Upper lobe of left lung (tissue), 6 donors: ENCODE measurements at places on chromosomes 12 and 14. TPM values are rescaled to one million over a fixed set of nuclear protein-coding genes. Genes with fewer than 3 reads are reported as not detected.

- no peaks in the 10 kb centered on the region for H3K27me3 ChIP-seq
- H3K4me1 ChIP-seq, result no peaks in the 10 kb centered on the region
- H3K36me3 ChIP-seq, result no peaks in the 10 kb centered on the region
- H3K4me3 ChIP-seq, result no peak overlapping the region
These were observed 221.9 kb upstream of the KITLG start for GRCh38 chr12:88802096-88802706.

GRCh38 chr14:51239813-51240803 is at the start of gene TMX1:
Gene TMX1, plus strand, starts transcription at chr14:51240247. Its CDS starts 46 bp downstream, at chr14:51240293.
- H3K4me1 ChIP-seq, result peaks cover 19% of the 10 kb centered on the region
- peak within 1 kb of the TSS; percentile 73 for H3K4me3 ChIP-seq
- peak within 1 kb of the TSS; percentile 92 for H3K27ac ChIP-seq
- DNase-seq, result peak; percentile 97

DNA sequence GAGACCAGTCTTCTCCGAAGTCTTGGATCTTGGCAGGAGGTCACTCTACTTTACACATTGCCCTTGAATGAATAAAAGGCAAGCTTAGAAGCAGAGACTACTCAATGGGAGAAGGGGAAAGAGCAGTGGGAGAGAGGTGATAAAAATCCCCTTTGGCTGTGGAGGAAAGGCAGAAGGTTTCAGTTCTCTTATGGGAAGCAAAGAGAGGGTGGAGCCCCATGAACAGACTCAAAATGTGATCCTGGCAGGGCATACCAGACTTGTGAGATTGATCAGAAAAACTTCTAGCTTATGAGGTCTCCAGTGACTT is 49.6 kb upstream of the HECTD1 start:
- H3K36me3 ChIP-seq, result no peaks in the 10 kb centered on the region
- peaks cover 9% of the 10 kb centered on the region for H3K4me1 ChIP-seq
- no peak for DNase-seq
- H3K27me3 ChIP-seq, result no peaks in the 10 kb centered on the region
- H3K4me3 ChIP-seq, result no peak overlapping the region
- no peak overlapping the region for H3K27ac ChIP-seq

DNA sequence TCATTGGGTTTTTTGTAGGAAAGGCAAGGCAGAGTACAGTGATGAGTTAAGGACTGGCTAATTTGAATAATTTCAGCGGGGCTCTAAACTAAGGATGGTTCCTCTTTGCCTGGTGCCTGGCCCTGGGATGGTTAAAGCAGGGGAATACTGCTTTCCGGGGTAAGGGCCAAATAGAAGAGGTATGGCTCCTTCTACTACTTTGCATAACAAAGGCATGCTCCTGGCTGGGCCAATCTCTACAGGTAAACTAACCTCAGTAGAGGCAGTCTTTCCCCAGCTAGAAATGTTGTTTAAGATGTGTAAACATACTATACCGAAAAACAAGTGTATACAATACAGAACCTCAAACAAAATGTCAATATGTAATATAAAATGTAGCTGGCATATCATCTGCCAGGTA is 1239.0 kb downstream of the SLC16A7 start:
- no peak overlapping the region for H3K4me3 ChIP-seq
- no peaks in the 10 kb centered on the region for H3K4me1 ChIP-seq
- DNase-seq, result no peak
- H3K27ac ChIP-seq, result no peak overlapping the region
- no peaks in the 10 kb centered on the region for H3K36me3 ChIP-seq
- no peaks in the 10 kb centered on the region for H3K27me3 ChIP-seq

- no peaks in the 10 kb centered on the region for H3K36me3 ChIP-seq
- no peak overlapping the region for H3K4me3 ChIP-seq
- no peak for DNase-seq
- H3K27ac ChIP-seq, result no peak overlapping the region
- H3K4me1 ChIP-seq, result peaks cover under 1% of the 10 kb centered on the region
- no peaks in the 10 kb centered on the region for H3K27me3 ChIP-seq
These were observed 65.2 kb downstream of the KDM2B start for GRCh38 chr12:121515615-121516014.

DNA sequence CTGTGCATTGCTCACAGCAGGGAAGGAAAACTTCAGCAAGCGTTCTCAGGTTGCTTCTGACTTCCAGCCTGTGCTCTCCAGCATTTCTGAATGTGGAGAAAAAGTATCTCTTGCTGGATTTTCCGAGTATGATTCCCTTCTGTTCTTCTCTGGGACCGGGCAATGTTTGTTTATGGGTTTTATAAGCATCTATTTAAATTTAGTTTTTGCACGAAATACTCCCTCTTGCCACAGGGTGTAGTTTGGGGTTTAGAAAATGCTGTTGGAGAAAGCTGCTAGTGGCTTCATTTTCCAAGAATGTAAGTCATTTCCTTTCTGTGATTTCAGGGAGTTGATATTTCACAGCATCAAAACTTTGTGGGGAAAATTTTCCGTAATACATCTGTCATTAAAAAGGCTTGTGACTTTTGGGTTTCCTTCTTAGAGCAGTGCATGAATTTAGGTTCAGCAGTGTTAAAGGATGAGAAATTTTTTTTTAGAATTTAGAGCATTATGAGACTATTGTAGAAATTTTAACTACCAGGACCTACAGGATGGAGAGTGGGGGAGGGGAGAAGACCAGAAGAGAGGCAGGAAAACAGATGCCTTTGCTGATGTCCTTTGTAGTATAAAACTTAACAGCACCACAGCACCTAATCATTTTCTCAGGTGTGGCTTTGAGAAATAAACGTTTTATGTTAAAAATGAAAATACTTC is 1.5 kb downstream of the FRMD6 start:
- H3K4me3 ChIP-seq, result no peak overlapping the region
- DNase-seq, result no peak
- H3K4me1 ChIP-seq, result peaks cover 7% of the 10 kb centered on the region
- H3K36me3 ChIP-seq, result no peaks in the 10 kb centered on the region
- no peaks in the 10 kb centered on the region for H3K27me3 ChIP-seq
- no peak overlapping the region for H3K27ac ChIP-seq

DNA sequence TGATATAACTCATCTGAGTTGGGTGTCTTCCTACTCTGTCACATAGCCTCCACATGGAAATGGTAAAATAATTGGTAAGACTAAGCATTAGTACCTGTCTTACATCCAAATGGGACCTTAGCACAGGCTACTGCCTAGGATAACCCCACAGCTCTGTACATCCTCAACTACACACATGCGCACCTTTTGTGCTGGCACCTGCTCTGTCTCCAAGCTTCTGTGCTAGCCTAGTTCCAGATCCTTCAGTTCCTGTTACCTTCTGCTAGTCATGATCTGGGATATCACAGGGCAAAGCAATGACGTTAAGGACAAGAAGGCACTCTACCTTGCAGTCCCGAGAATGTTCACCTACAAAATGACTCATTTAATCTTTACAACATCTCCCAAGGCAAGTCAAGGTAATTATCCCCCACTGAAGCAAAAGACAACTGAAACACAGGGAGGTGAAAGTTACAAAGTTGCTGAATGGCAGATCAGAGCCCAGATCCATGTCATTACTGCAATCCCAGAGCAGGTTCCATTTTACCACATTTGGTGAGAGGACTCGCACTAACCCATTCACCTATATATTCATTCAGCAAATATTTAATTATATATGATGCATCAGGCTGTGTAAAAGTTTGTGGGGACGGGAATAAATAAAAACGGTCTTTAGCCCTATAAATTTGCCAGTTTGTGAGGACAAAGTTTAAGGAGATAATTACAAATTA is 61.7 kb downstream of the PPM1H start:
- H3K27ac ChIP-seq, result no peak overlapping the region
- DNase-seq, result no peak
- no peaks in the 10 kb centered on the region for H3K36me3 ChIP-seq
- H3K4me3 ChIP-seq, result no peak overlapping the region
- no peaks in the 10 kb centered on the region for H3K27me3 ChIP-seq

GRCh38 chr12:115212356-115212755 is 528.4 kb upstream of the TBX3 start:
- H3K36me3 ChIP-seq, result no peaks in the 10 kb centered on the region
- no peaks in the 10 kb centered on the region for H3K4me1 ChIP-seq
- H3K4me3 ChIP-seq, result no peak overlapping the region
- no peak for DNase-seq
- H3K27me3 ChIP-seq, result no peaks in the 10 kb centered on the region

DNA sequence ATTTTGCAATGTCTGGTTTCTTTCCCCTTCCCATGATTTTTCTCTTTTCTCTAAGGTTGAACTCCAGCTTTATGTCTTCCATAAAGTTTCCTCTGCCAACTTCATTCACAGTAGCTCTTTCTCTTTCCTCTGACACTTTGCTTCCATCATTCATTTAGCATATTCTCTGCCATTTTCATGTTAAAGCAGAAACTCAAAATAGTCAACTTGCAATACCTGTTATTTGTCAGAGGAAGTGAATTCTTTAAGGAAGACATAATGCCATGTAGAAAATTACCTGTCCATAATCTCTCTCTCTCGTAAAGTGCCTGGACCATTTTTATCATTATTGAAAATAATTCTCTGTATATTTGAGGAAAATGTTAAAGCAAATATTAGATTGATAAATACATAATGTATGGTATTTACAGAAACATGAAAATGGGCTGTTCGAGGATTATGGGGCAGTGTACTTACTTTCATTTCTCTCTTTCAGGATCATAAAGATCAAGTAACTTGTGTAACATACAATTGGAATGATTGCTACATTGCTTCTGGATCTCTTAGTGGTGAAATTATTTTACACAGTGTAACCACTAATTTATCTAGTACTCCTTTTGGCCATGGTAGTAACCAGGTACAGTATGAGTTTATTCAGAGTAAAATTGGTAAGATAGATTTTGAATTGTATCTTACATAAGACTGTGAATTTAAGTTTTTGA is 12.6 kb downstream of the NEDD1 start:
- no peaks in the 10 kb centered on the region for H3K4me1 ChIP-seq
- no peak overlapping the region for H3K4me3 ChIP-seq
- no peak for DNase-seq
- no peaks in the 10 kb centered on the region for H3K27me3 ChIP-seq
- H3K36me3 ChIP-seq, result peaks cover 5% of the 10 kb centered on the region

DNA sequence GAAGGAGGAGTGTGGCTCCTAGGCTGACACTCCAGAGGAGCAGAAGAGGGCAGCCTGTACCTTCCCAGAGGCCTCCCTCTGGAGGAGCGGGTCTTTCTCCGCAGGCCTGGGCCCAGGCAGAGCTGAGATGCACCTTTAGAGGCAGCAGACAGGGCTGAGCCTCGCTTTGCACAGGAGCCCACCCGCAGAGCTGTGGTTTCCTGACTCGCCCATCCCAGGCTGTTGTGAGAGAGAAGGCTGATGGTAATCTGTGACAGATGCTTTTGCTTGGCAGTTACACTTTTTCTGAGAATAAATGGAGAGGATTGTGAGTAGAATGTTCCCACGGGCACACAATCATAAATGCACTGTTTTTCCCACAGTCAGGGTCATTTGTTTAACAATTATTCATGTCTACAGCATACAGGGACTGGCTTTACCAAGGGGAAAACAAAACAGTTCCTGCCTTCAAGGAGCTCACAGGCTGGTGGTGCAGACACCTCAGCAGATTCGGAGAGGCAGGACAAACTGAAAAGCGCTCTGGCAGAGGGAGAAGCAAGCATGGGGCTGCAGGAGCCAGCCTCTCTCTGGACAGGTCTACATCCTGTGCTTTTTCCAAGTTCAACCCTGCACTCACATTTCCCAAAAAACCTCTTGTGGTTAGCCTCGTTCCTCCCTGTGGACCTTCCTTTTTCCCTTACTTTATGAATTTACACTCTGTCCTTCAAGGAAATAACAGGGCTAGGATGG is 13.9 kb downstream of the EVL start:
- no peak overlapping the region for H3K4me3 ChIP-seq
- DNase-seq, result no peak
- H3K4me1 ChIP-seq, result peaks cover 55% of the 10 kb centered on the region
- no peaks in the 10 kb centered on the region for H3K27me3 ChIP-seq
- peak overlapping the region; percentile 49 for H3K27ac ChIP-seq
- no peaks in the 10 kb centered on the region for H3K36me3 ChIP-seq

GRCh38 chr12:110279566-110280375 is 1.3 kb upstream of the ATP2A2 start:
- H3K4me3 ChIP-seq, result peak overlapping the region; percentile 95
- H3K36me3 ChIP-seq, result no peaks in the 10 kb centered on the region
- H3K4me1 ChIP-seq, result peaks cover 33% of the 10 kb centered on the region

- DNase-seq, result peak; percentile 81
- H3K4me3 ChIP-seq, result no peak overlapping the region
- H3K27me3 ChIP-seq, result no peaks in the 10 kb centered on the region
- no peaks in the 10 kb centered on the region for H3K36me3 ChIP-seq
These were observed 15.4 kb downstream of the PAPLN start for GRCh38 chr14:73252491-73253322.

DNA sequence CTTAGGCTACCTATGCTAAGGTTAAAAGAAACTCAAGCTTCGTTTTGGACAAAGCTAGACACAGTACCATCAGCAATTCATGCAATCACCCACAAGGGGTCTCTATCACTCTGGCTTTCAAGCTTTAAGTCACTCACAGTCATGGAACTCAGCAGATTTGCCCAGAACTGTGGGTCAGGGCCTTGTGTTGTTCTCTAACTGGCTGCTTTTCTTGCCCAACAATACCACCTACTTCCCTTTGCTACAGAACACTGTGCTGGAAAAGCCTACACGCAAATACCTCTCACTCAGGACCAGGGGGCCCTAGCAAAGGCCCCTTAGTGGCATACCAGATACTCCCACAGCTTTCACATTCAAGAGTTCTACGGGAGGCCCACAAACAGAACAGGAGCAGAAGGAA is 9.1 kb downstream of the NEMP1 start:
- peaks cover 11% of the 10 kb centered on the region for H3K4me1 ChIP-seq
- no peak overlapping the region for H3K4me3 ChIP-seq
- H3K27ac ChIP-seq, result peak overlapping the region; percentile 80
- no peaks in the 10 kb centered on the region for H3K36me3 ChIP-seq
- no peaks in the 10 kb centered on the region for H3K27me3 ChIP-seq

DNA sequence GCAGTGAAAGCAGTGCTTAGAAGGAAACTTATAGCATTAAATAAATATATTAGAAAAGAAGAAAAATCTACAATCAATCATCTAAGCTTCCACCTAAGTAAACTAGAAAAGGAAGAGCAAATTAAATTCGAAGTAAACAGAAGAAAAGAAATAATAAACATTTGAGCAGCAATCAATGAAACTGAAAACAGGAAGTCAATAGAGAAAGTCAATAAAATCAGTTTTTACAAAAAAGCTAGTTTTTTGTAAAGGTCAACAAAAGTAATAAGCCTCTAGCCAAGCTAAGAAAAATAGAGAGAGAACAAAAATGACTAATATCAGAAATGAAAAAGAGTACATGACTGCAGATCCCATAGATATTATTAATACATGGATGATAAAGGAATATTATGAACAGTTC is 34.2 kb upstream of the KTN1 start:
- H3K4me1 ChIP-seq, result no peaks in the 10 kb centered on the region
- DNase-seq, result no peak
- no peaks in the 10 kb centered on the region for H3K36me3 ChIP-seq
- H3K4me3 ChIP-seq, result no peak overlapping the region

DNA sequence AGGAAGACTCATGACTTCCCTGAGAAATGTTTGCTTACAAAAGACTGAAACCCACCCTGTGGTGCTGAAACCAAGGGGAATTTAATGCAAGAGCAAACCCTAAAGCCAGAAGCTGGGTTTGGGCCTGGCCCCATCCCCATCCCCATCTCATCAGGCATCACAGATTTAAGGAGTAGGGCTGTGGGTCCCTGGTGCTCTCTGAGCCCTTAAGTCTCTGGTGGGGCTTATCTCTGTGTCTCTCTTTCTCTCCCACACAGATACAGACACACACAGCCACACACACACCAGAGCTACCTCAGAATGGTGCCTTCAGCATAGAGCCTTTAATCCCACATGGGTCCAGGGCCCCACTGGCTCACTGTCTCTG is 237.1 kb downstream of the SLC41A2 start:
- peaks cover 36% of the 10 kb centered on the region for H3K4me1 ChIP-seq
- H3K36me3 ChIP-seq, result no peaks in the 10 kb centered on the region
- peak overlapping the region; percentile 84 for H3K27ac ChIP-seq
- H3K27me3 ChIP-seq, result no peaks in the 10 kb centered on the region

FAM90A1 gene
- total RNA-seq, result not detected

TSPAN11 gene
- 4.4 TPM for total RNA-seq

TMTC1 gene
- 39.3 TPM for total RNA-seq

TCP11L2 gene
- 56.4 TPM for total RNA-seq

RNASE4 gene
- total RNA-seq, result 29.6 TPM

SYCP3 gene
- 1.3 TPM for total RNA-seq
